ENCODE measurements at places on chromosomes 2 and 18.

GRCh38 chr2:38261569-38262068, 115.5 kb downstream of the ATL2 start:
- no peak for DNase-seq

- DNase-seq: no peak
These were observed 226.1 kb downstream of the DYSF start for GRCh38 chr2:71679491-71679890.

DNA sequence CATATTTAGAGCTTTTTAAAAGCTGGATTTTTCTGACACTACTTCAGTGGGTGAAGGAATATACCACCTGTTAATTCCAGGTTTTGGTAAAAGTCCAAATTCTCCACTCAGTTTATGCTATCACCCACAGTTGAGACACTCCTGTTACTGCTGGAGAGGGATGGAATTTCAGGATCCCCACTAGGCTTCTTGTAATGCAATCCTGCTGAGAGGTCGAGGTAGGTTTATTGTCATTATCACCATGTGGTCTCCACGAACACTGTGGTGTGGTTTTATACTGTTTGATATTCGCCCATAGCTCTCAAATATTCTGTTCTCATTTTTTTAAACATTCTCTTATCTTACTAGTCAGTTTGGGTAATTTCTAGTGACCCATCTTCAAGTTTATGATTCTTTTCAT, 167.9 kb downstream of the CCDC102B start:
- DNase-seq: no peak

DNA sequence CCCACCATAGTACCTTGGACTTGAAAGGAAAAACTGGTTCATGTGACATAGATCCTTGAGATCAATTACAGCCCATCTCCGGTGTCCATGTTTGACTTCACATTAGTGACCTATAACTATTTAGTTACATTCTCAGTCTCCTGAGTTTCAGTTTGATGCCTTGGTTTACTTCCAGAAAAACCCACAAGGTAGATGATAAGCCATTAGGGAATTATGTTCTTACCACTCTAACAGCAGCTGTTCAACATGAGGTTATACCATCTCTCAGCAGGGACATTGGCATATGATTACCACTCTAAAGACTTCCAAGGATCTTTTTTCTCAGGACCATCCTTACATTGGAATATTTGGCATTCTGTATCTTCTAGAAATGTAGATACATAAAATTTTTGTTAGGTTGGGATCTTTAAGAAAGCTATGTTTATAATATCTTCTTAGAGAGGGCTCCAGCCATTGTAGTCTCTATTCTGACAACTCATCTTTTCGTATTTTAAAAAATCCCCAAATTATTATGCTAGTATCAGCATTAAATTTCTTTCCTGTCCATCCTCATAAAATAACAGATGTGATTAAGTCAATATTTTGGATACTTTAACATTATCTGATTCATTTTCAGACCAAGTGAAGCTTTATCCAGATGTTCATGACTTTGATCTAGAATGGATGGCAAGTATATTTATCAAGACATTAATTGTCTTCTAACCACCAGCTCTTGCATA, 258.9 kb downstream of the RDH14 start:
- no peak for DNase-seq

DNA sequence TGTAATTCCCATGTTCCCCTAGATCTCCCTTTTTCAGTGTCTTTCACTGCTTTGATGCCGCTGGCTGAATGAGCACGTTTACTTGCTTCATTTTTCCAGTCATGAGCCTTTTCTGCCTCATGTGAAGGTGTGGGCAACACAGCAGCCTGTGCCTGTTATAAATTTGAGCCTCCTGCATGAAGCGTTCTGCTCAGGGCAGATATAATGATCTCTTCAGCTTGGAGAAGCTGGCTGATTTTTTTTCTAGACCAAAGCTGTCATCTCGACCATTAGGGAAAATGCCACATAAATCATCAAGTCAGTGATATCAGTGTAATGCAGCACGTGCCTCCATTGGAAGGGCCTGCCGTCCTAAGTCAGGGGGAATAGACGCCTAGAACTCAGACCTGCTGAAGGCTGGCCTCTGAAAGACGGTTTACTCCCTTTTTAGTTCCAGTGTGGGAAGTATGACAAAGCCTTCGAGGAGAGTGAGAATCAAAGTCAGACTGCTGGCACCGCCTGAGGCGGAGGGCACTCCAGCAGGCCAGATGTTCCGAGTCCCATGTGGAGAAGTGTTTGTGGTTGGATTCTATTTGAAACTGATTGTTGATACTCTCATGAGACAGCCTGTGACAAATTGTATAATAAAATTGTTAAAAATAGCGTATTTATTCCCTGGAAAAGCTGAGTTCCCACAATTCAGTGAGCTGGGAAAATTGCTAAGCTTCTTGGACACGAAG, 196.5 kb downstream of the MYO1B start:
- peak; percentile 12 for DNase-seq

DNA sequence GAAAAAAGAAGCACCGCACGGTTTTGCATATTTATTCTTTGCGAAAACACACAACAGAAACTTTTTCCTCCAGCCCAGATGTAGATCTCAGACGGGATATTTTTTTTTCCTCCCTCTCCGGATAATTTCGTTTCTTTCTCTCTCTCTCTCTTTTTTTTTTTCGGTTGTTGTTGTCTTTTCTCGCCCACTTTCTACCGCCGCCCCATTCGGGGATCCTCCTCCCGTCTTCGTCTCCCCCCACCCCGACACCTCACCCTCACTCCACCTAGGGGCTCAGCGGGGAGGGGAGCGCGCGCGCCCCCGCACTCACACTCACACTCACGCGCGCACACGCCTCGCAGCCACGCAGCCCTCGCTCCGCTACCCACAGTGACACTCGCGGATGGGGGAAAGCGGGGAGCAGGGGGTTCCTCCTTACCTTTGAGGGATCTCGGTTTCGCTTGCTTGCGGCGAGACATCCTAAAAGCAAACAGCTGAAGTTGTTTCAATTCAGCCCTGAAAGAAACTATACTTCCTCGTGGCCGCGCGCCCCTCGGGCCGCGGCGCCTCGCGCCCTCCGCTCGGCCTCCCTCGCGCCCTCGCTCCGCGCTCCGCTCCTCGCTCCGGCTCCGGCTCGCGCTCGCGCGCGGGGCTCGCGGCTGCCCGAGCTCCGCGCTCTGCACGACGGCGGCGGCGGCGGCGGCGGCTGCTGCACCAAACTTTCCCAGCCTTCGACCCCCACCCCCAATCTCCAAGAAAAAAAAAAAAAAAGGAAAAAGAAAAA, 1.3 kb downstream of the ZNF521 start:
- DNase-seq: peak; percentile 84

GRCh38 chr2:121860758-121861227, 105.3 kb downstream of the TSN start:
- no peak for DNase-seq

DNA sequence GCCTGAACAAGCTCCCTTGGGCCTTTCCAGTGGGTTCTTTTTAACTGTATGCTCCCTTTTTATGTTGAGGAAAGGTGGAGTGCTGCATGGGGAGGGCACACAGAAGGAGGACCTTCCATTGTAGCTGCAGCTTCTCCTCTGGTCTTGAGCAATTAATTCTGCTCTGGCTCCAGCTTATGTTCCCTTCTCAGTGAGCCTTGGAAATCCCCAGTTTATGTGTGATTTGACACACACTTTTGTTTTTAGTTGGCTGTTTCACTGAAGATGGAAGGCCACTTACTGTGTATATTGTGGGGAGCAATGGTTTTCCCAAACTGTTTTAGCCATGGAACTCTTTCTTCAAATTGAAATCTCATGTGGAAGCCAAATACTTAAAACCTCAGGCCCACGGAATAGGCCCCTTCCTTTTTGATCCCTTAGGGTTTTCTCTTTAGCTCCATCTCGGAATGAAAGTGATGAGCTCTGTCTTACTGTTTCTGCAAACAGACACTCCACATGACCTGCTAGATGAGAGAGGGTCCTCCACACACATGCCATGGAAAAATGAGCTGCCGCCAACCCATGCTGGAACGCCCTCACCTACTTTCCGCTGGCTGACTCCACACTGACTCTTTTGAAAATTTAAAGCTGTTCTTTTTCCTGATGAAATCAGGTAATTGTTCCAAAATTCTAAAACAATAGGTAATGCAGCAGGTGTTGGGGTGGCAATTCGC, 280.9 kb upstream of the SIX2 start:
- DNase-seq: no peak

DNA sequence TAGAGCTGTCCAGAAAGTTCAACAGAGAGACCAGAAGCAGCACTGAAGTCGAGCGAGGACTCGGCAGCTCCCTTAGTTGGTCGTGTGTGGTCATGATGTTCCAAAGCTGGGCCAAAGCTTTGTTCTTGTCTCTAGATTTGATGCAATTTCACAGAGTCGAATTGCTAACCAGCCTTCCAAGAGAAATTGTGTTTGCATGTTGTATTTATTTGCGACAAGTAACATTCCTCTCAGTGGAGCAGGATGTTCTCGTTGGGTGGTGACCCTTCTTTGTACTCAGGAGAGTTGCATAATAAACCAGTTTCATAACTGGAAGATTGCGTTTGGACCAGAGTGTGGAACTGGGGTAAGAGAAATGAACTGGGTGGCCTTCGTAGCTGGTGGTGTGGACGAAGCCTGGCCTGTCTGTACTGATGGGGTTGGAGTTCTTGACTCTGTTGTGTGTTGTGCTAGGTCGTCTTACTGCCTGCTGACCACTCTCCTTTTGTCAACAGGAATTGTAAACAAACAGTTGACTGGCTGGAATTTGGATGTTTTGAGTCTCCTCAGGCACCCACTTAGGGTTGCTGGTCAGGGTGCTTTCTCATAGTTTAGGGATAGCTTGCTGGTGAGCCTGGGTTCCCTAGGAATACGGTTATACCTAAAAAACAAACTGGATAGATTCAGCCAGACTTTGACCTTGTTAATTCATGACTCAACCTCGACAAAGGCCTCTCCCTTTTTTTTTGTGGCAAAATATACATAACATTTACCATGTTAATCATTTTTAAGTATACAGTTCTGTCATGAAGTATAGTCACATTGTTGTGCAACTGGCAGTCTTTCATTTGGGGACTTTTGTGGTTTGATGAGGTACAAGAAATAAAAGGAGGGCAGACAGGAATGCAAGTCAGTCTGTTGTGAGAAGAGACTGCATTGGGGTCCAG, 28.9 kb upstream of the TOGARAM2 start:
- DNase-seq: peak; percentile 33

- no peak for DNase-seq
These were observed 857.4 kb downstream of the TDRD15 start for GRCh38 chr2:21981127-21981526.

DNA sequence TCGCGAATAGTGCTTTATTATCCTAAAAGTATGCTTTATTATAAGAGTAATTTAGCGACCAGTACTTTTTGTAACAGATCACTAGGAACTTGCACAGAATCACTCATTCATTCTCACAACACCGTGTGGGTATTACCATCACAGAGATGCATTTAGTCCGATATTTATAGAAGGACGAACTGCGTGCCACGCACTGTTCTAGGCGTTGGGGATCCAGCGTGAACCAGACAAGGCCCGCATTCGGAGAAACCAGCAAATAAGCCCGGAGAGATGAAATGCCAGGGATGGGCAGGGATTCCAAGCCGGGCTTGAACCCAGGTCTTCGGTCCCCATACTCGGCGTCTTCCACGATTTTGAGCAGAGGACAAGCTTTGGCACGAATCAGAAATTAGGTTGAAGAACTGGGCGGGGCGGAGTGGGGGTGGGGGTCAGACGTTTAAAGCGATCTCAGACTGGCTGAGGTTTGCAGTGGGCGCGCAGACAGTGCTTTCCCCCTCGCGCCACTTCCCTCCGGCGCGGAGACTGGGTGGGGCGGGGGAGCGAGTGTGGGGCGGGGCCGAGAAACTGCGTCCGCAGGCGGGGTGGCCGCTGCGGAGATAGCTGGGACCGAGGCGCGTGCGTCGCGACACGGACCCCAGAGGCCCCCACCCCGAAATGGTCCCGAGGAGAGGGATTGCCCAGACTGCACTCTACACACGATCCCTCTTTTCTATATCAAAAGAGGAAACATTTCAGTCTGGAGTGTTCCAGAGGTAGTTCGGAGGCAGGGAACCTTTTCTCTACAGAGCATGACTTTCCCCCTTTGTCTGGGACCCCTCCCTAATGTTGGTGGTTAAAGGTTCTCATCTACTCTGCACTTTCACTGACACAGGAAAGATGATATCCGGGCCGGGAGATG, 1.1 kb upstream of the CXCR4 start:
- DNase-seq: peak; percentile 4

DNA sequence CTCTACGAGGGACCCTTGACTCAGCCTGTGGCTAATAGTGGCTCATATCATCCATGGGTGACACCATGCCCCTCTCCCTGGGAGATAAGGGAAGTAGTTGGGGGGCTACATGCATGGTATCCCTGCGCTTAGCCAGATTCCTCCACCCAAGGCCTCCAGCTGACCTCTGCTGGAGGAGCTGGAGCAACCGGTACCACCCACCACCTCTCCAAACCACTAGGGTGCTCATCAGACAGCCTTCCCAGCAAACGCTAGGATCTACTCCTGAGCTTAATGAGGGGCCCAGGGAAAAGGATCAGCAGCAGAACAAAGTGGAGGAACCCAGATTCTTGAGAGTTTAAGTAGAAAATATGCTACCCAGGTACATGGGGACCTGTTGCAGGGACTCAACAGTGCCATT, 75.9 kb upstream of the CAPN13 start:
- DNase-seq: no peak

GRCh38 chr2:200367155-200367554, 60.7 kb downstream of the SPATS2L start:
- DNase-seq: peak; percentile 27

GRCh38 chr2:127943186-127943585, 57.4 kb upstream of the AMMECR1L start:
- no peak for DNase-seq
